ENCODE measurements at places on chromosomes 12 and 14.

GRCh38 chr12:131132118-131132892, 178.6 kb downstream of the ADGRD1 start:
- DNase-seq: peak; percentile 72

DNA sequence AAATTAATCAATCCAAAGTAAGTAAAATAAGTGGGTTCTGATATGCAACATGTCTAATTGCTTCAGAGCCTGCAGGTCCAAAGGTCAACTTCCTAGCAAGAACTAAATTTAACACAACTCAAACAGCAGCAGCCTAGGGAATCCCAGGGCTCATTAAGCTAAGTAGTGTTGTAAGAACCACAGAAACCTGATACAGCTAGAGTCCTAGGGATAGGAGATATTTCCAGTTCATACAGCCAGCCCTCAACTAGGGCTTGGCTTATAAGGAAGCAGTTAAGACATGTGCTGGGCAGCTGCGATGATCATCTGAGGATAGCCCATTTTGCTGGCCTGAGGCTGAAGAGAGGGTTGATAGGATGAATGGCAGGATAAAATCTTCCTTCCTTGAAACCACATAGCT, at the start of gene OR4Q3:
Gene OR4Q3, plus strand, starts transcription at position 316 of the 400 bp plus-strand sequence.
- no peak for DNase-seq

DNA sequence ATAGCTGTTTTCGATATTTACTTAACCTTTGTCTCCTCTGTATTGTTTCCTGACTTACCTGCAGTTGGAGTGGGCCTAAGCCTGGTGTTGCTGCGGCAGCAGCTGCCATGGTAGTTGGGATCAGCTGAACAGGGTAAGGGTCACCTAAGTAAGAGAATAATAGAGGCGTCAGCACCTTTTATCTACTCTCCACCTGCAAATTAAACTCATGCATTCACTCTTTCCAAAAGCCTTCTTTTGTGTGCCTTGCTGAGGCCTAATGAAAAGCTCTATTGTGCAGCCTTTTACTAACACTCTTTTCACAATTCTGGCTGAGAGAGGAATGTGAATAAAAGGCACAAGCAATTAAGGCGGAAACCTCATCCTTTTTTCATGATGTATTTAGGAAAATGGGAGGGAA, 308.7 kb downstream of the SOX5 start:
- DNase-seq: no peak

DNA sequence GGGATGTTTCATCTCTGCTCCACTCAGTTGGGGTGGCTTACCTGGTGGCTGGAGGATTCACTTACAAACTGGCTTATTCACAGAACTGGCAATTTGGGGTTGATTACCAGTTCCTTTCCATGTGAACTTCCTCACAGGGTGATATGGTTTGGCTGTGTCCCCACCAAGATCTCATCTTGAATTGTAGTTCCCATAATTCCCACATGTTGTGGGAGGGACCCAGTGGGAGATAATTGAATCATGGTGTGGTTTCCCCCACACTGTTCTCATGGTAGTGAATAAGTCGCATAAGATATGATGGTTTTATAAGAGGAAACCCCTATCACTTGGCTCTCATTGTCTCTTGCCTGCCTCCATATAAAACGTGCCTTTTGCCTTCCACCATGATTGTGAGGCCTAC, 26.9 kb upstream of the IGF1 start:
- DNase-seq: no peak

GRCh38 chr12:42588524-42589464, 752 bp downstream of the PRICKLE1 start:
- peak; percentile 30 for DNase-seq

- peak; percentile 83 for DNase-seq
Measured at GRCh38 chr12:108618079-108618952, 15.4 kb downstream of the SELPLG start.

DNA sequence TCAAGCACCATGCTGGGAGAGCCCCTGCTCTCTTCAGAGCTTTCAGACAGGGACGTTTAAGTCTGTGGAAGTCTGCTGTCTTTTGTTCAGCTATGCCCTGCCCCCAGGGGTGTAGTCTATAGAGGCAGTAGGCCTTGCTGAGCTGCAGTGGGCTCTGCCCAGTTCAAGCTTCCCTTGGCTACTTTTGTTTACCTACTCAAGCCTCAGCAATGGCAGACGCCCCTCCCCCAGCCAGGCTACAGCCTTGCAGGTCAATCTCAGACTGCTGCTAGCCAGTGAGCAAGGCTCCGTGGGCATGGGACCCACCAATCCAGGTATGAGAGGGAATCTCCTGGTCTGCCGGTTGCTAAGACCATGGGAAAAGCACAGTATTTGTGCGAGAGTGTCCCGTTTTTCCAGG, 37.4 kb upstream of the C12orf71 start:
- DNase-seq: no peak

DNA sequence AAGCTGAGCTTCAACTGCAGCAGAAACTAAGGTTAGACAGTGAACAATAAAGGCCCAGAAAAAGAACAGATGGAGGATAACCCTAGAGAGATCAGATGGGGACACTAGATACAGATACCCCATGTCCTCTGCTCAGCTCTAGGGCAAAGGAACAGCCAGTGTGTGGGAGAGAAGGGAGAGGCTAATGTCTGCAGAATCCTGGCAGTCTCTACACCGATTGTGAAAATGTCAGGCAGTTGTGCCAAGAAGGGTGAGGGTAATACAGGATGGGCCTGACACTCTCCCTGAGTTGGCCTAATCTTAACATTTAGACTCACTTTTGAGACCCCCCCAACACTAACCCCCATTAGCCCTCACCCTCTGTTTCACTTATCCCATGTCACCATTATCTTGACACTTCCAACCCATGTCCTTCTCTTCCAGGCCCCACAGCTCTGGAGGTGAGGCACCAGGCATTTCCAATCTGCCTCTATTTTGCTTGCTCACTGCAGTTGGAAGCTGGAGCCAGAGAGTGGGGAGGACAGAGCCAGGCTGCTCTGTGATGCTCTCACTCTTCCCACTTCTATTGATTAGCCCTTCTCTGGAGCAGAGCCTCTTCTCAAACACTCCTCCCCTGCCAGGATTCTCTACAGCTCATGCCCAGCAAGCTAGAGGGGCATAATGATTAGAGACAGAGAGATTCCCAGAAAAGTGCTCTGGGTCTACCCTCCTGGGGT, 3.0 kb upstream of the BLOC1S1 start:
- no peak for DNase-seq

GRCh38 chr14:24080888-24081738, 9.8 kb downstream of the CPNE6 start:
- peak; percentile 24 for DNase-seq

DNA sequence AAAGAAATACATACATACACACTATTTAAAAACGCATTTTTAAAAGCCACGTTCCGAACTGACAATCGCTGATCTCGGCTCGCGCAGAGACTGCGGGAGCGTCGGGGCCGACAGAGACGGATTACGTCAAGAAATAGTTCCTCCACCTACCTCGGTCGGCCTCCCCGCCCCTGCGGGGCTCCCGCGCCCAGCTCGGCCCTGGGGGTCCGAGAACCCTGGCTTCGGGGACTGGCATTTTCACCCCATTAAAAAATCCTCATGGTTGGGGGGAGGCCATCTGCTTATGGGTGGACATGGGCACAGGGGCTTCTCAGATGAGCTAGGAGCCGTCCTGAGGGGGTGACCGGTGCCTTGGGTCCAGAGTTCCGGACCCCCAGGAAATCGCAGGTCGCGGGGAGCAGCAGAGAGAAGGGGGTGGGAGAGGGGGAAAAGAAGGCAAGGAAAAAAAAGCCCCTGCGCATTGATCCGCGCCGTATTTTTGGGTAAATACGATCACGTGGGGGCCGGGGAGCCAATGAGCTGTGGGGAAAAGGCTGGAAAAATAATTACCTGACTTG, 324 bp upstream of the HOXC9 start:
- DNase-seq: peak; percentile 94

- no peak for DNase-seq
Measured at GRCh38 chr14:95699412-95699811, 13.2 kb downstream of the TCL1B start.

DNA sequence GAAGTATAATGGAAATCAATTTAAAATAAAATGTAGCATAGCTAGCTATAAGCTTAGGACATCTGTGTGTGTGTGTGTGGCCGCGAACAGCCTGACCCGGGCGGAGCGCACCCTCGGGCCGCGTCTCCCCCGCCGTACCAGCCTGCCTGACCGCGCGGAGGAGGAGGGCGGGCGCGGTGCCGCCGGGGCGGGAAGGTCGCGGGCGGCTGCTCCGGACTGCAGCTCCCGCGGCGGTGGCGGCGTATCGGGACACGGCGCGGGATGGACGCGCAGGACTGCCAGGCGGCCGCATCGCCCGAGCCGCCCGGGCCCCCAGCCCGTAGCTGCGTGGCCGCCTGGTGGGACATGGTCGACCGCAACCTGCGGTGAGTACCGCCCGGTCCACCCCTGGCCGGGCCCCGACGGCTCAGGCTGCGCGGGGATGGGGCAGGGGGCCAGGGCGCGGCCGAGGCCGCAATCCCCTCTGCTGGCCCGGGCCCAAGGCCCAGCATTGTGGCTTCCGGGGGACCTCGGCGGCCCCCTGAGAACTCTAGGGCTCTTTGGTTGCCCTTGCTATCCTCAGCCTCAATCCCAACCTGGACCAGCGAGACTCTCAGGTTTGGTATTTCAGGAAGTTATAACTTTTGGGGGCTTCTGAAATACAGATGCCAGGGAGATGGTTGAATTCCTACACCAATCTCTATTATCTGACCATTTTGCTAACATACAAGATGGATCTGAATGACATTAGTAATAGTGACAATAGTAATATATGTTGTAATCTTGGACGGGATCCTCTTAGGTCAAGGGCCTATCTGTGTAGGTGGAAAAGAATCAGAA, at the start of gene ABHD12B:
Gene ABHD12B, plus strand, starts transcription at position 140 of the 819 bp plus-strand sequence. Its CDS starts 122 bp downstream, at position 262.
- no peak for DNase-seq

- no peak for DNase-seq
Measured at GRCh38 chr14:104359301-104359968, 220.1 kb upstream of the C14orf180 start.

GRCh38 chr12:116492703-116493324, 66.4 kb upstream of the MAP1LC3B2 start:
- DNase-seq: peak; percentile 86

DNA sequence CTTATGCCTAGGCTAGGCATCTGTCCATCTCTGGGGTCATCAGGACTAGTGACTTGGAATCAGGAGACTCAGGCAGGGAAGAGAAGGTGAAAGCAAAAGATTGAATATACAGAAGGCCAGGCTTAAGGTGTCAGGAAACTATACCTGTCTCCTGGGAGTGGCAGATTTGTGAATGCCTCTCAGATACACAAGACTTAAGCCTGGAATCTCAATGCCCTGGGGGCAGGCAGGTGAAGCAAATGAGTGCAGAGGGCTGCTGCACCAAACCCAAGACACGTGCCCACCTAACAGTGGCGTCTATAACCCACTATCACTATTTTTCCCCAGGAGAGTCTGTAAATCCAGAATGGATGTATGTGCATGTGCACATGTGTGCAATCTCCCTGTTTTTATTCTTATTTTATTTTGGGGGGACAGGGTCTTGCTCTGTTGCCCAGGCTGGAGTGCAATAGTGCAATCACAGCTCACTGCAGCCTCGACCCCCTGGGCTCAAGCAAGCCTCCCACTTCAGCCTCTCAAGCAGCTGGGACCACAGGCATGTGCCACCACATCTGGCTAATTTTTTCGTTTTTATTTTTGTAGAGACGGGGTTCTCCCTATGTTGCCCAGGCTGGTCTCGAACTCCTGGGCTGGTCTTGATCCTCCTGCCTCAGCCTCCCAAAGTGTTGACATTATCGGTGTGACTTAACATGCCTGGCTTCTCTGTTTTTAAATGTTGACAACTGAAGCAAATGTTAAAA, 31.9 kb upstream of the FOS start:
- no peak for DNase-seq

GRCh38 chr12:46221255-46222128, 47.4 kb downstream of the SLC38A1 start:
- peak; percentile 55 for DNase-seq

- DNase-seq: no peak
Measured at GRCh38 chr12:7751394-7751793, 4.2 kb upstream of the CLEC4C start.

- DNase-seq: no peak
Measured at GRCh38 chr12:98449584-98449983, 65.8 kb upstream of the TMPO start.

DNA sequence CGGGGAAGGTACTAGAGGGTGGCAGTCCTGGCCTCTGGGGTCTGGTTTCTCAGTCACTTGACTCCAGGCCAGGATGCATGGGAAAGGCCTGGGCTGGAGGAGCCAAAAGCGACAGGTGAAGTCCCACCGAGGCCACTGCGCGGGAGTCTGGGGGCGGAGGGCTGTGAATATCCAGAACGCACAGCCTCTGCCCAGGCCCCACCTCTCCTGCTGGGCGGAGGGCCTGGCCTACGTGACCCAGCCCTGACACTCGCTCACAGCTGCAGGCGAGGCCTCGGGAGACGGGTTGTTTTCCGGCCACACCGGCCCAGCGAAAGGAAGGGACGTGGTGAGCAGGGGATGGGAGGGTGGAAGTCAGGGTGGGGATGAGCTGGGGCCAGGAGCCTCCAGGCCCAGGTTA, 91.2 kb downstream of the RFLNA start:
- DNase-seq: peak; percentile 38

DNA sequence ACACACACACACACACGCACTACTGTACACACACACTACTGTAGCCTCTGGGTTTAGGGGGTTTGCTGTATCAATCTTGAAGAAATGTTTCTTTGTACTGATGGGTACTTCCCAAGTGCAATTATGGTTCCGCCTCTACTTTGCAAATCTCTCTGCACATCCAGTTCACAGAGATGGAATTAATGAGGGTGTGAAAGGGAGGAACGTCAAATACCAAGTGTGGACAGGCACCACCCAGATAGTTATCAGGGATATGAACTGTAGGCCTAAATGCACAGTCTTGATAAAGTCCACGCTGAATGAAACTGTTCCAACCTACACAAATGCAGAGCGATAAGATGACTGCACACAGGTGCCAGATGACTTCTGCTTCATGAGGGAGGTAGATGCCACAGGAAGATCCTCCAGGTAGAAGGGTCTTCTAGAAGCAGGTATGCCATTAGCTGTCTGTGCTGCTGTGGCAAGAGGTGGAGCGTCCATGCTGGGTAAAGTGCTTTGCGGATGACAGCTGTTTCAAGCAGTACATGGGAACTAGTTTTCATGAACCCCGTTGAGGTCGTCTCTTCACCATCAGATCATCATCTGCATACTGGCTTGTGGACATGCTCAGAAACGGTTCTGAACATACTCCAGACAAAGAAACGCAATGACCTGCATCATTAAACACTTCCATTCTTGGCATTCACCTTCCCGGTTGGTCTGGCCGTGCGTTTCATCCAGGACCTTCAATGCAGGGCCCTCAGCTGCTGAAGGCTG, 314.3 kb upstream of the RTL1 start:
- no peak for DNase-seq
